Kasumi-1 (cell line): ENCODE measurements at places on chromosomes 4 and X.
A peak's percentile ranks its signal among the peaks of the same experiment; 100 is the strongest.

GRCh38 chrX:136028383-136028984 is 43.2 kb downstream of the SLC9A6 start:
- DNase-seq = peak; percentile 52

GRCh38 chr4:121212806-121213205 is 48.7 kb upstream of the TNIP3 start:
- DNase-seq = no peak

GRCh38 chrX:109902665-109903064 is 100.2 kb upstream of the TMEM164 start:
- no peak for DNase-seq

DNA sequence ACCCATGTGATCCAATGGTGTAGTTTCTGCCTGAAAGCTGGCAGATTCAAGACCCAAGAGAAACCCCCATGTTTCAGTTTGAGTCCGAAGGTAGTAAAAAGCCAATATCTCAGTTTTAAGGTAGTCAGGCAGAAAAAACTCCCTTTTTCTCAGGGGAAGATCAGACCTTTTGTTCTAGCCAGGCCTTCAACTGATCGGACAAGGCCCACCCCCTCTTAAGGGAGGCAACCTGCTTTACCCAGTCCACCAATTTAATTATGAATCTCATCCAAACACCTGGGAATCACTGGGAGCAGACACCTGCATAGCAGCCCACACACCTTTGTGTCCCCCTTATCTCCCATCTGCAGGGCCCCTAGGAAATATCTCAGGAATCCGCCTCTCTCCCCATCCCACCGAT is 322.0 kb downstream of the STK32B start:
- no peak for DNase-seq

GRCh38 chrX:83759872-83760271 is 101.1 kb upstream of the CYLC1 start:
- DNase-seq = peak; percentile 23

DNA sequence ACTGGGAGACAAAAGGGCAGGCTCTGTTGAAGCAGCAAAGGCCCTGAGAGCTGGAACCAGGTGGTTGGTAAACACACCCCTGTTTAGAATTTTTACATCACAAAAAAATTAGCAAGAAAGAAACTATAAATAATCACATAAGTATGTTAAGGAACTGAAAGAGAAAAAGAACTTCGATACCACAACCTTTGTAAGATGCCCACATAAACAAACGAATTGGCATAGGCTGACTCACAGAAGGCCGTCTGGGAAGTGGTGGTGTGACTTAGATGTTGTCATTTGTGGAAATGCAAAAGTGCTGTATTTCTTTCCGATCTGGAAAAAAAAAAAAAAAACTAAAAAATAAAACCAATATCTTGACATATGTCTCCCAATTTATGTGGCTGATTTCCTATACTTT is 235.1 kb downstream of the USP46 start:
- DNase-seq = no peak

DNA sequence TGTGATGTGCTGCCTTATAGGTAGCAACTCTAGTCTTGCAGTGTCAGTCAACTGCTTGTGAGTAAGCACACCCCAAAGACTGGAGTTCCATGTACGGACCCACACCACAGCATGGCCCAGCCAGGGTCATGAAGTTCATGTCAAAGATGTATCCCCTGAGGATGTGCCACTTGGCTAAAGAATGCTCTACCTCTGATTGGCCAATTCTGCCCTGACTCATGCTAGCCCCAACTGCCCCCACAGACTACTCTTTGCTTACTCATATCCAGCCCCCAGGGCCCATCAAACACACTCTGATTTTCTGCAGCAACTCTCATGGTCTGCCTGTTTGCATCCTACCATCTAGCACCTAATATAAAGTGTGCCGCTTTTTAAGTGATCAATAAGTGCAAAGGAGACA is 62.5 kb downstream of the CHRDL1 start:
- no peak for DNase-seq

DNA sequence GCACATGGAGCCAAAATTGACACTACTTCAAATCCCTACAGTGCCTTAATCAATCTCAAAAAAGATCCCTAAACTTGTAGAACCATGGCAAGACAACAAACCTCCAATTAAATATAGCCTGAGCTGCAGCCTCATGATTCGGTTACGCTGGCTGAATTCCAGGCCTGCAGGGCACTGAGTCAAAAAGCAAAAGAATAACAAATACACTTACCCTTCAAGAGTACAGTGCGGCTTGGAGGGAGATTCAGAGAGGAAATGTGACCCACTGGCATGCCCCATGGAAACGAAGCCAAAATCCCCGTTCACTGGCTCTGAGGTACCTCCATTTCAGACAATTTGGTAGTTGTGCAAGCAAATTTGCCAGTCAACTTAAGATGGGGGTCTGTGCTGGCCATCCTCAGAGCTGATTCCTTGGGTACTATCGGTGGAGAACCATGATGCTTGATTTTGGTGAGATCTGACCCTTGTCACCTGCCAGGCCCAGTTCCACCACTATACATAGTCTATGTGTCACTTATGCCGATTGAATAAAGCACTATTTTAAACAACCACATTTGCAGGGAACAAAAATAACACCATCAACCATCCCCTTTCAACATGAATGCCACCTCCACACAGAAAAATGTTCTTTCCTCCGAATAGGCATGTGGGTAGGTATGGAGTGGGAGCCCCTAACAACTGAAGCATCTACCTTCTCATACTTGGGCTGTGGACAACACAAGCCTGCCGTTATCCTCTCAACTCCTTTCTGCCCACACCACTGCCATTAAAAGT is 2.1 kb downstream of the C4orf54 start:
- no peak for DNase-seq

GRCh38 chrX:150967786-150968185 is 15.3 kb upstream of the HMGB3 start:
- DNase-seq = no peak

GRCh38 chr4:2787230-2788100 is 5.4 kb upstream of the SH3BP2 start:
- peak; percentile 89 for DNase-seq
